ENCODE measurements at places on chromosomes 5 and 9.

DNA sequence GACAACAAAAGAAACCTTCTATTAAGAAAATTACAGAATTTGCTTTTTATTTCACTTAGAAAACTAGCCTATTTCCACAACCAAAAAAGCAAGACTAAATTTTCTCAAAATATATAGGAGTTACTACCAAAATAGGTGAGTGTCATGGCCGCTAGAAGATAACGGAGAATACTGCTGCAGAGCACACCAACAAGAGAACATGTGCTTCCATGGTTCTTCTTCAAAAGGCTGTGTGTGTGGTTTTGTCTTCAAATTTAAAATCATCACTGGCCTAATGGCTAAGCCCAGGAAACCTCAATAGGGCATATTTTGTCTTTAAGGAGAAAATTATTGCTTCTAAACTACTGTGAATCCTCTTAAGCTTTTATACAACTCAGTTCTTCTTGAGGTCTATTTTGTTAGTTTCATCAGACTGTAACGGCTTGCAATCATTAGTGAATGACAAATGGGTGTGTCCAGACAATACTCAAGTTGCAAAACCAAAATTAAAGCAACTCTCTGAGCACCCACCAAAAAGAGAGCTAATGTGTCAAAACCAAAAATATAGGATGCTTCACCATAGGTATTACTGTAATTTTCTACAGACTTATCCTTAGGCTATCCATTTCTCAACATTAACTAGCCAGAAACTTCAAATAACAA lies 3.3 kb downstream of the SETX start:
- no peak for DNase-seq

DNA sequence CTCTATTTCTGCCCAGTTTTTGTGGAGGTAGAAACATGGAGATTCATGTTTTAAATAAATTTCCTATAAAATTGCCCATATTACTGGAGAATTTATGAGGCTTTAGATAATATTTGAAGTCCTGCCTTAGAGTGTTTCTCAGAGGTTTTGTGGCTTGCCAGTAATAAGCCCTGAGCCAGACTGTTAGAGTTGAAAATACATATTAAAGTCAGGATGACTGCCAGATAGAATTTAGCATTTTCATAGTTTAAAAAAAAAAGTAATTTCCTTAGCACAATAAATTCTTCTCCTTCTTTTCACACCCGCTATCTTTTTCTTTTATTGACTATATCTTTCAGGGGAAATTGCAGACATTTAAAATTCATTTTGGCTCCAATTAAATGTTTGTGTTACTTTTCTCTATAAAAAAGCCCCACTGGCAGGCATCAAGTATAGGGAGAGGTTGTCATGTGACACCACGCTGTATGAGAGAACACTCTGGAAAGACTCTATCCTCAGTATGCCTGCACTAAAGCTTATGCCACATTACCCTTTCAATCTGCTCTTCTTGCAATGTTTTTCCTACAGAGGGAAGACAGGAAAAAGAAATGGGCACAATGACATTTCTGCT lies 135.2 kb downstream of the MPDZ start:
- DNase-seq: no peak

DNA sequence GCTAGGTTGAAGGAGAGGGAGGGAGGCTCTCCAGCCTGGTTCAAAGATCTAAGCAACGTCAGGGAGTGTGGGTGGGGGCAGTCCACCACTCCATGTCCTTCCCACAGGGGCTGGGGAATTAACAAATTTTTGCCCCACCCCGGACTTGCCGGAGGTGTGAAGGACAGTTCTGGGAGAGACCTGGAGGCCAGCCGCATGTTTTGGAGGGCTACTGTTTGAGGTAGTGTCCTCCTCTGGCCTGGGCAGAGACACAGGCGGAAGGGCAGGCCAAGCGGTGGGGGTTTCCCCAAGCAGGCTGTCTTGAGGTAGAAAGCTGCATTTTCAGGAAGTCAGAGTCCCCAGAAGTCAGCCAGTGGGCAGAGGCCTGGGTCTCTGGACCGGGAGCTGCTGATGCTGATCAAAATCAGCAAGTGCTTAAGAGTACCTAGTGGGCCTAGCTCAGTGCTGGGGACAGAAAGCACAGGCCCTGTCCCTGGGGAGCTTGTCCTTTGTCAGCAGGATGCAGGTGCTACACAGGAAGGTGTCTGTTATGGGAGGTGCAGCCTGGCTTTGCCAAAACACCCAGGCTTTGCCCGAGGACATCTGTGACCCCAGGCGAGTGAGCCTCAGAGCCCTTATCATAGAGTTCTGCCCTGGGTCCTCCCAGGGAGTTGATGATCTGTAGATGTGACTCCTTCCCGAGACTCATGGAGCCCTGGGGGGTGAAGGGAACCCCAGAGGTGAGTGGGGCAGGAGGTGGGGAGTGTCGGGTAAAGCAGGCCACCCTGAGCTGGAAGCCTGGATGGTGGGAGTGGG lies 18.5 kb downstream of the JADE2 start:
- DNase-seq: peak; percentile 27

- DNase-seq: no peak
These were observed 13.5 kb upstream of the WDR38 start for GRCh38 chr9:124839612-124840299.

DNA sequence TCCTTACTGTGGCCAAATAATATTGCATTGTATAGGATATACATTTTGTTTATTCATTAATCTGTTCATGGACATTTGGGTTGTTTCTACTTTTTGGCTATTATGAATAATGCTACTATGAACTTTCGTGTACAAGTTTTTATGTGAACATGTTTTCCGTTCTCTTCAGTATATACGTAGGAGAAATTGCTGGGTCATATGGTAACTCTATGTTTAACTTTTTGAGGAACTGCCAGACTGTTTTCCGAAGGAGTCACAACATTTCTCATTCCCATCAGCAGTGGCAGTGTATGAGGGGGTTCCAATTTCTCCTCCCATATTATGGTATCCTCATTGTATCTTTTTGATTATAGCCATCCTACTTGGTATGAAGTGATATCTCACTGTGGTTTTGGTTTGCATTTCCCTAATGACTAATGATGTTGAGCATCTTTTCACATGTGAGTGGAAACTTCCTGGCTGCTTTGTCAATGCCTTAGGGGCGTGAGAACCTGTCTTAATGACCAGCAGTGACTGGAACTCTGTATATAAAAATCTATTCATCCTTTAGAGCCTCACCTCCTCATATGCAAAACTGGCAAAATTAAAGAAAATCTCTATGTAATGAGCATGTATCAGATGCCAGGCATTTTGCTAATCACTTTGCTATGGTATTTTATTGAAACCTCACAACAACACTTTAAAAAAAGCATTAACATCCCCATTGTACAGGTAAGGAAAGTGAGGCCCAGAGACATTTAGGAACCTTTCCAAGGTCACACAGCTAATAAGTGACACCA lies 47.8 kb upstream of the TGFBR1 start:
- peak; percentile 58 for DNase-seq

DNA sequence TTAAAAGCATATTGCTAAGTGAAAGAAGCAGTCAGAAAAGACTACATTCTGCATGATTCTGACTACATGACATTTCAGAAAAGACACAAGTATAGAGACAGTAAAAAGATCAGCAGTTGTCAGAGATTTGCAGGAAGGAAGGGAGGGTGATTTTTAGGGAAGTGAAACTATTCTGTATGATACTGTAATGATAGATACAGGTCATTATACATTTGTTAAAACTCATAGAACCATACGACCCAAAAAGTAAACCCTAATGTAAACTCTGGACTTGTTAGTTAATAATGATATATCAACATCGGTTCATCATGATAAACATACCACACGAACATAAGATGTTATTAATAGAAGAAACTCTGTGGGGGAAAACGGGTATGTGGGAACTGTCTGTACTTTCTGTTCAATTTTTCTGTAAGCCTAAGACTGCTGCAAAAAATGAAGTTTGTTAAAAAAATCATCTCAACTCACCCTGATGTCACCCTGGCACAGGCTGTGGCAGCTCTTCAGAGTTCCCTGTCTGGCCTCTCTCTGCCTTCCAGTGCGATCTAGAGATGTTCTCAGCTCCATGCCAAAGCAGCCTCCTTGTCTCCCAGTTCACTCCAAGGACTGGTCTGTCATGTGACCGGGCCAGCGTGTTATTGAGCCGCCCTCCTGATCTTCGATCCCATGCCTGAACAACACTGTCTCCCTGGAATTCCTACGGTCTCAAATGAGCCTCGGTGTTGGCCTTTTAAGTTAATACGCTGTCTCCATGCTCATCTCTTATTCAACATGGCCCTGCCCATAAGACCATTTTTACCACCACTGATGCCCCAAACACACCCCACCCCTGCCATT lies 35.4 kb downstream of the PRLR start:
- no peak for DNase-seq
